ENCODE measurements at places on chromosomes 3 and 15. TPM values are rescaled to one million over a fixed set of nuclear protein-coding genes. Genes with fewer than 3 reads are reported as not detected.

Gene ZXDC
- total RNA-seq: 15.4 TPM

Gene ATRIP
- 4.7 TPM for total RNA-seq

Gene SMCO1
- total RNA-seq: not detected

Gene AMIGO3
- 0.54 TPM for total RNA-seq

Gene KLHL40
- total RNA-seq: not detected

Gene GCSAM
- total RNA-seq: not detected

Gene MED12L
- total RNA-seq: 0.05 TPM

Gene EFHB
- total RNA-seq: 4.4 TPM

Gene CCRL2
- total RNA-seq: 0.62 TPM

Gene RAB6B
- 1.7 TPM for total RNA-seq

Gene CHCHD6
- 6.0 TPM for total RNA-seq

Gene NBEAL2
- 0.87 TPM for total RNA-seq

Gene TIMP4
- 54.6 TPM for total RNA-seq

Gene PPCDC
- 6.2 TPM for total RNA-seq

Gene EFL1
- total RNA-seq: 11.2 TPM

Gene AVEN
- total RNA-seq: 11.9 TPM

Gene SLC15A2
- total RNA-seq: 0.54 TPM

Gene SOX2
- total RNA-seq: not detected

Gene SLC9C1
- total RNA-seq: not detected

Gene CDC25A
- 0.93 TPM for total RNA-seq

Gene CPLX3
- not detected for total RNA-seq

Gene SEMA6D
- 3.7 TPM for total RNA-seq

Gene HIGD2B
- total RNA-seq: not detected

Gene ACAN
- total RNA-seq: not detected

Gene ADAMTSL3
- total RNA-seq: 0.39 TPM

Gene AADACL2
- not detected for total RNA-seq

Gene DVL3
- total RNA-seq: 56.8 TPM

Gene ITIH4
- total RNA-seq: 2.2 TPM

Gene MOBP
- not detected for total RNA-seq

Gene PLD1
- total RNA-seq: 16.7 TPM

Gene SGO1
- total RNA-seq: 1.9 TPM

Gene KCNMB2
- not detected for total RNA-seq

Gene CYP8B1
- total RNA-seq: not detected

Gene SCAANT1
- not detected for total RNA-seq

Gene RBP2
- total RNA-seq: not detected

All from cardiac ventricle fibroblast (primary cell).